ENCODE measurements at places on chromosomes 6 and 20.

GRCh38 chr20:50821257-50821921 is 26.5 kb downstream of the BCAS4 start:
- no peak for DNase-seq

- DNase-seq, result no peak
These were observed 99.7 kb downstream of the EYA2 start for GRCh38 chr20:46994341-46994740.

- no peak for DNase-seq
These were observed 41.2 kb downstream of the EIF2S2 start for GRCh38 chr20:34070859-34071258.

- DNase-seq, result no peak
These were observed 23.9 kb upstream of the B3GAT2 start for GRCh38 chr6:70980727-70981126.

DNA sequence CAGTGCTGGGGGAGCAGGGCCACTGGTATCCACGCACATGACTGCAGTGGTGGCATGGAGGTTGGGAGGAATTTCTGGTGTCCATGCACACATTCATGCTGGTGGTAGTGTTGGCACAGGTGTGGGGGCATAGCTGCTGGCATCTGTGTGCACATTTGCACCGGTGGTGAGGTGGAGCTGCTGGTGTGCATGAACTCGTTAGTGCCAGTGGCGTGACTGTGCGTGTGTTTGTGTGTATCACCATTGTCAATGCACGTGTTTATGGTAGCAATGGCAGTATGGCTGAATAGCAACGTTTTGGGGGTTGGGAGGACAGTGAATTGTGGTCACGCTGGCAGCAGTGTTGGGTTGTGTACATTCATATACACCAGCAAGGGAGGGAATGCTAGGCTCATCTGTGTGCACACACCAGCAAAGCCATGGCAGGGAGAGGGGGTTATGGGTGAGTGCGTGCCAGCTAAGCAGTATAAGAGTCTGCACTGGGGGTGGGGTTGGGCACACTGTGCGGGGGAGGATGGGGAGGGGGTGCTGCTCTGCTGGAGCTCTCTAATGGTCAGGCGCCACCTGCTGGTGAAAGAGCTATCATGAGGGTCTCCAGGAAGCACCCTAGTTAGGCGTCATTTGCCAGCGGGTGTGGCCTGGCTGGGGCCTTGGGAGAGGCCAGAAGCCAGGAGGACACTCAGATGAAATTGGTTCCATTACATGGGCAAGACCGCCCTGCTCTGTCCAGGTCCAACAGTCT is 626.1 kb upstream of the ID4 start:
- no peak for DNase-seq

Data from NCI-H1417 treated with DMSO at 0.1 percent for 48 hours (cell line).